ENCODE measurements at places on chromosomes 11 and 22.

DNA sequence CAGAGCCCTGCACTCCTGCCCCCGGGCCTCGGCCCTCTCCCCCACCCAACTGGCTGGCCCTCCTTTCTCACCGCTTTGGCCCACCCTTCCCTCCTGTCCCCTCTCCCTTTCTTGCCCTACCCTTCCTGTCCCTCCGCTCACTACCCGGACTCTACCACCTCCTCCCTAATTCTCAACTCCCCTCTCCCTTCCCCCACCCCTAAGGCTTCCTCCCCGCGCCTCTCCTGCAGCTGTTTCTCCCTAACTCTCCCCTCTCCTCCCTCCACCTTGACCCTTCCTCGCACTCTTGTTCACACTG is 421 bp downstream of the SLC15A3 start:
- DNase-seq, result no peak

GRCh38 chr11:1979607-1980006 is 18.0 kb downstream of the H19 start:
- no peak for DNase-seq

DNA sequence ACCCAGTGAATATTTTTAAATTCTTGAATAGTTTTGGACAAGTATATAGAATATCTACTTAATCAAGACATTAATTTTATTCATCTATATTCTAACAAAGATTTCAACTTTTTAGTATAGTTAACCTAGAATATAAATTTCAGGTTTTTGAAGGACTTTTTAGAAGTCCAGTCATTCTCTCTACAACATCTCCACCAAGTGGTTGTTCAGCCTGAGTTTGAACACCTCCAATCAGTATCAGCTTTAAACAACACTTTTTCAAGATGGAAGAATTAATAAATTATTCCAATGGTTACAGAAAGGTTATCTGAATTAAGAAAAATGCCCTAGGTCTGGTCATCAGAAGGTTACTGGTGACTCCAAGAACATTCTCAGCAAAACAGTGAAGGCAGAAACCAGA is 31.8 kb downstream of the EIF3M start:
- no peak for DNase-seq

DNA sequence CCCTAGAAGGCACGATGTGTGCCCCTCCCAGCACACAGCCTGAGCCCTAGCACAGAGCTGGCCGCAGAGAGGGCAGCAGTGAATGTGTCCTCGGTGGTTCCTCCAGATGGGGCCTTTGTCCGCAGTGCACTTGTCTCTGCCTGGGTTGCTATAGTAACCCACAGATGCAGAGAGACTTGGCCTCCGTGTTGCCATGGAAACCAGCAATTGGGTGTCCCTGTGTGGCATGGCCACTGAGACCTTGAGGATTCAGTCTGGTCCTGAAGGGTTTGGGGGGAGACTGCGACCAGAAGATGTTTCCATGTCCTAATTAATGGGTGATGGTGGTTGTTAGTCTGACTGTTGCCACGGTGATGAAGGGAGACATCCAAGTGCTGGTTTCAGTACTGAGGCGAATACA is 42.6 kb upstream of the TUB start:
- DNase-seq, result no peak

DNA sequence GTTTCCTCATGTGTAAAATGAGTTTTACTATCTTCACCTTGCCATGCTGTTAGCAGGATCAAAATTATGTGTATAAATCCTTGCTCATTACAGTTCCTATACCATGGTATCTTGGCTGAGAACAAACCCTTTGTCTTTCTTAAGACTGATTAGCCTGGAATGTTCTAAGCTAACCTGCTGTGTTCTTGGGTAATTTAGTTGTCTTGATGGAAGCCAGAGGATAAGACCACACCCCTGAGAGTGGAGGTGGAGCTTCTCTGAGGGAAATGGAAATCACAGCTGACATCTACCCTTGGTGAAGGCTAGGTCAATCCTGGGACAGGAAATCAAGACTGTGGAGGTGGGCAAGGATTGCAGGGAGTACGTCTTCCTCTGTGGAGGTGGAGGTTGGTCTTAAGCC is 206.1 kb upstream of the ARHGAP20 start:
- DNase-seq, result no peak

DNA sequence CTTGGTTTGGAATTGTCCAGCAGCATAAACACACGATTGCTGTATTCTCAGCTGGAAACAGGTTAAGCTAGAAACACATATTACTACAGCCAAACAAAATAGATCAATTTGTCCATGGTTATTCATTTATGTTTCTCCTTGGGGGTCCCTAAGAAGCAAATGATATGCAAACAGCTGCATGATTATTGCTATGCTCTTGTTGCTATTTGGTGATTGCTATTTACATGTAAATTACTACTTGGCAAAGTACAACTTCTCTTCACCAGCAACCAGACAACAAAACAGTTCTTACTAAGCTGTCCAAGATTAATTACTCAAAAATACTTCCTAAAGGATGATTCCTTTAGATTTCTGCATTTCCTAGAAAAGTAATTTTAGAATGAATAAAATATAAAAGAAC is 567.9 kb upstream of the ARHGAP42 start:
- no peak for DNase-seq

- no peak for DNase-seq
Observed at GRCh38 chr11:120994091-120994859, 29.6 kb upstream of the TBCEL start.

DNA sequence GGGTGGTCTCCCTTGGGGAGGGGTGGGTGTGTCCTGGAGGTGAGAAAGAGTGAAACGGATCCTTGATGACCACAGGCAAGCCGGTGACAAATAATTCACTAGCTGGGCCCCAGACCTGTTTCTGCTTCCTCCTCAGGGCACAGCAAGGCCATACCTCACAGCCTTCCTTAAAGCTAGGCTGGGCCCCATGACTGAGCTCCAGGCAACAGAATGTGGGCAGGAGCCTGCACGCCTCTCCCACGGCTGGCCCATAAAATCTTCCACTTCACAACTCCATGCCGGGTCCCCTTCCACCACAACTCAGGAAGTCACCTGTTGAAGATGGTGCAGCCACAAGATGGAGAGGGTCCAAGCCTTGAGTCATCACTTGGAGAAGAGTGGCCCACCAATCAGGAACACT is 23.9 kb downstream of the SLC22A12 start:
- DNase-seq, result no peak

DNA sequence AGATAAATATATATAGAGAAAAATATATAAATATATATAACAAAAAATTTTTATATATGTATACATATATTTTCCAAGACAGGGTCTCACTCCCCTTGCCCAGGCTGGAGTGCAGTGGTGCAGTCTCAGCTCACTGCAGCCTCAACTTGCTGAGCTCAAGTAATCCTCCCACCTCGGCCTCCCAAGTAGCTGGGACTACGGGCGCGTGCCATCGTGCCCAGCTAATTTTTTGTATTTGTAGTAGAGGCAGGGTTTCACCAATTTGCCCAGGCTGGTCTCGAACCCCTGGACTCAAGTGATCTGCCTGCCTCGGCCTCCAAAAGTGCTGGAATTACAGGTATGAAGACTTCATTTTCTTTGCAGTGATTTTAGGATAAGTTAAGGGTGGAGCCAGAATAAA is 38.9 kb upstream of the SEPTIN5 start:
- DNase-seq, result no peak

DNA sequence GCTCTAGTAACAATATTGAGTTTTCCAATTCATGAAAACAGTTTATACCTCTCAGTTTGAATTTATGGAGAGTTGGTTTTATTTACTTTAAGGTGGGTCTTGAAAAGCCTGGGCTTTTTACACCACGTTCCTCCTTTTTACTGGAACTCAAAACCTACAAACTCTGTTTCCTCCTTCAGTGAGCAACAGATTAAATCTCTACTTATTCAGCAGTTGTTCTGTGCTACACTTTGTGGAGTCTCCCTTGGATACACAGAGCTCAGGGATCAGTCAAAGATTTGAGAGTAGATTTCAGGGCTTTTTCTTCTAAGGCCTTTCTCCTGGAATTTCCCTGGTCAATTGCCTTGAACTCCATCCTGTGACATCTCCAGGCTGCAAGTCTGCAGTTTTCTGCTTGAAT is 3.5 kb downstream of the NXPE1 start:
- DNase-seq, result no peak

DNA sequence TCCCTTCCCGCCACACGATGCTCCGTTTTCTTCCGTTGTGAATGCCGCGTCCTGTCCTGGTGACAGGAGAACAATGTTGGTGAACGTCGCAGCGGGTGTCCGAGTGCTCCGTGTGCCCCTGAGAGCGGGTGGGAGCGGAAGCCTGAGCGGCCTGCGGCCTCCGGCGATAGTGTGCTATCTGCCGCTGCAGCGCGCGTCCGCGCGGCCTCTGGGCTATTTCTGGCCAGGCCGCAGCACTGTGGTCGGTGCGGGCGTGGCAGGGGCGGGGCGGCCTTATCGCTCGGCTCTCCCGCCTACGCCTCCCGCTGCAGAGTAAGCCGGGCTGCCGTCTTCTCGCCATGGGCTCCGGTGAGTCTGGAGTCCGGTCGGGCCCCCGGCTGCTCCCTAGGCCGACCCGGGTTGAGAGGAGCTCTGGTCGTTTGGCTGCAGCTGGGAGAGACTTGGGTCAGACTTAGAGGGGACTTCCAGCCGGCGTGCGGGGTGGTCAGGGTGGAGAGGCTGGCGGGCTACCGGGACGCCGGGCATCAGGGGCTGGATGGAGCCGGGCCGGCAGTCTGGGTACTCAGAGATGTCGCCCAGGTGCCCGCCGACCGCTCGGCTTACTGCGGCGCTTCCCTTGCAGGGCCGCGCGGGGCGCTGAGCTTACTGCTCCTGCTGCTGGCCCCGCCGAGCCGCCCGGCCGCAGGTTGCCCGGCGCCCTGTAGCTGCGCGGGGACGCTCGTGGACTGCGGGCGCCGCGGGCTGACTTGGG is at the start of gene GP1BB:
Gene GP1BB, plus strand, starts transcription at position 308 of the 751 bp plus-strand sequence. Its CDS starts 31 bp downstream, at position 339.
- no peak for DNase-seq

DNA sequence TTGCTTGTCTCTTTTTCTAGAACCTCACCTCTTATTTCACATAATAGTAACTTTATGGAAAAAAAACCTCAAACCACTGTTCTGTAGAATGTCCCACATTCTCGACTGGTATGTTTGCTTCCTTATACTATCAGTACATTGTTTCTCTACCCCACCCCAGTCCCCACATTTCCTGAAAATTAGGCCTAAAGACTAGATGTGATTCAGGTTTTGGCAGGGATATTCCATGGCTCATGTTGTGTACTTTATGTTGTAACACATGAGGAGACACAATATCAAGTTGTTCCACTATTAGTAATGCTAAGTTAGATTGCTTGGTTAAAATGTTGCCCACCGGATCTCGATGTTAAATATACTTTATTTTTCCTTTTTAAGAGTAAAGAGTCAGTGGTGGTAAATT is 34.7 kb downstream of the DDIAS start:
- no peak for DNase-seq

DNA sequence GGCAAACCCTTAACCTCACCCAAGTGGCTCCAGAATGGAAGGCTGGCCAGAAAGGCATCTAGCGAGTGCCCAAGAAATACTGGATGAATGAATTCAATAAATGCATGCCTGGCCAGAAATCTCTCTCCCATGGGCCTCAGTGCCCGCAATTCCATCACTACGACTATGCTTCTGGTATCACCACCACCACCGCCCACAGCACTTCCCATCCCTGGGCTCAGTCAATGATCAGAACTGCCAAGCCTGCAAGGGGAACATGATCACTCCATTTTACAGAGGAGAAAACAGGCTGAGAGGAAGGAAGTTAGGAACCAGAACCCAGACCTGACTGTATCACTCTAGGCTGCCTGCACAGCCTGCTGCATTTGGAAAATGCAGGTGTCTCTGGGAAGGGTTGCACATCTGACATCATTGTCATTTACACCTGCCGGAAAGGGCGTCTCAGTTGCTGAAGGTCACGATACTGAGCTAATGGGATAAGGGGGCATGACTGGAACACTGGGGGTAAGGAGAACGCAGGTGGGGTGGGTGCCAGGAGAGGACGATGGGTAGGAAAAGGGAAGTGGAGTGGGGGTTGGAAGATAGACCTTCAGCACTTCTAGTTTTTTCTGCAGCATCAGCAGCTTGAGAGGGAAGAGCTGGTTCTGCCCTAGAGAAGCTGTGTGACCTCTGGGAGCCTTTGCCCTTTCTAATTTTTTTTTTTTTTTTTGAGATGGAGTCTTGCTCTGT is 3.2 kb downstream of the GPR152 start:
- no peak for DNase-seq

DNA sequence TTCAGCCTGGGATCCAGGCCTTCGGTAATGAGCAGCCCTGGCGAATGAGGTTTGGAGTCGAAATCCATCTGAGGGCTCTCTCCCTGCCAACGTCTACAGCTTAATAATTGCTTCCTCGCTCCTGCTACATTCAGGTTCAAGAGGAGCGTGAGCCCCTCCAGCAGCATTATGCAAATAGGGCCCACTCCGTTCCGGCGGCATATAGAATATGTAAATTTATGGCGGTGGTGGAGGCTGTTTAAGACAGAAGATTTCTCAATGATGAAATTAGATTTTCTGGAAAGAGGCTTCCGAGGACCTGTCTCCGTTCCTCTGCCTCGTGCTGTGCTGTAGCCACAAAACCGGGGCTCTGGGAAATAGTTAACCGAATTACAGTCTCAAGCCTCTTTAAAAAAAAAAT is 402.8 kb downstream of the MIAT start:
- no peak for DNase-seq

- DNase-seq, result no peak
Observed at GRCh38 chr11:122633219-122633829, 22.2 kb upstream of the UBASH3B start.

DNA sequence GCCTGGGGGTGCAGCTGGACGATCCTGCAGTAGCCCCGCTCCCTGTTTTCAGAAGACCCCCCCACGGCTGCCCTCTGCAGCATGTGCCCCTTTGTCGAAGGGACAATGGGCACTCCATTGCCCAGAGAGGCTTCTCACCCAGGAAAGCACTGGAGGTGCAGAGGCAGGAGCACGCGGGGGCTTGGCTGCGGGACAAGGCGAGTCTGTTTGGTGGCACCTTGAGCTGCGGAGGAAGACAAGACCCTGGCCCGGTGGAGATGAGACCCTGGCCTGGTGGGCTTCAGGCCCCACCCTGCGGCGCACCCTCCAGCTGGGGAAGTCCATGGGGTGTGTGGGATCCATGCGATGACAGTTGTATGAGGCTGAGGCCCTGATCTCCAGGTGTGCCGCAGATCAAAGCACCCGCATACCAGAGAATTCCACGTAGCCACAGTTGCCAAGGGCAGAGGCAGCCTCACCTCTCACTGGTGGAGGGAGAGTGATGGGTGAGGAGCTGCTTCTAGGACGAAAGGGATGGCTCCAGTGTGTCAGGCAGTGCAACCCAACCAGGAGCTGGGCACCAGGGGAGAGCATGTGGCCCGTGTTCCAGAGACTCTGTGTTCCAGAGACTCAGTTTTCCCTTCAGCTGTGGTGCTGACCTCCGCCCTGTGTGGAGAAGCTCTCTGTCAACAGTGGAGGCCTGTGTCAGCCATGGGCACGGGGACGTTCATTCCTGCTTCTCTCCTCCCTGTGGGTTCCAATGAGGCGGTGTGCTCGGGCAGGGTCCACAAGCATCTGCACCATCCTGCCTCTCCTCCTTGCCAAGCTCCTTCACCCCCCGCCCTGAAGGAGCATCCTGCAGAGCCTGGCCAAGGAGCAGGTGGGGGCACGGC is 10.0 kb downstream of the TBX1 start:
- no peak for DNase-seq

GRCh38 chr11:126949066-126949891 is 51.3 kb downstream of the KIRREL3 start:
- no peak for DNase-seq

Data from cortex of kidney (tissue), 1 donor.